ENCODE measurements at places on chromosomes 16 and 17.

- DNase-seq: peak; percentile 37
Observed at GRCh38 chr16:20300312-20301097, 26.8 kb downstream of the GP2 start.

DNA sequence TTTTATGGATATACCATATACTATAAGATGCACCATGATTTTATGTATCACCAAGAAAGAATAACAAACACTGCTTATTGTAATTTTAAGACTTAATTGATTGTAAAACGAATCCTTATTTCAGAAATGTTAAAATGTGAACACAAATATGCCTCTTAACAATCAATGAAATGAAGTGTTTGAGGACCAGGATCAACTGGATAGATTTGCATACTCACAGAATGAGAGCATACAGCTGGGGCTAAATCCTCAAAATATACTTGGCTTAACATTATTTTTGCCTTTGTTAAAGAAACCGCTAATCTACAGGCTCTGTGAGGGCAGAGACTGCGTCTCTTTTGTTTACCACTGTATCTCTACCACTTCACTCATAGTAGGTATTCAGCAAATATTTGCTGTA lies 93.6 kb downstream of the SPACA3 start:
- no peak for DNase-seq

- DNase-seq: peak; percentile 96
Observed at GRCh38 chr17:38752308-38753070, at the start of gene PSMB3. Gene PSMB3, plus strand, starts transcription at chr17:38752741. Its CDS starts 86 bp downstream, at chr17:38752827.

DNA sequence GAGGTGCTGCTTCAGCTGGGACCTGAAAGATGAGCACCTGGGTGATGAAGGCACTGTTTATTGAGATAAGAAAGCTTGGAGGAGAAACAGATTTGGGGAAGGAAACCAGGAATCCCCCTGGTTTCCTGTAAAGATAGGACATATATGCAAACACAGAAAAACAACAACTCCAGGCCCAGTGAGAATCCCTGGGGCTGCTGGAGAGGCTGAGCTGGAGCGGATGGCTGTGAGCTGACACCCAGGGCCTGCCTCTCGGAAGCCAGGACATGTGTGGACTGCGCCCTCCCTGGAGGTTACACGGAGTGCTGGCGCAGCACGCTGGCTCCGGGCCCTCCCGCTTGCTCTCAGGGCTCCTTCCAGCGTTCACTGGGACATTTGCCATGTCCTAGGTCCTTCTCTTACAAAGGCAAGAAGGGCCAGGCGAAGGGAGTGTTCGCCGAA lies 57.5 kb downstream of the CYB5B start:
- no peak for DNase-seq

DNA sequence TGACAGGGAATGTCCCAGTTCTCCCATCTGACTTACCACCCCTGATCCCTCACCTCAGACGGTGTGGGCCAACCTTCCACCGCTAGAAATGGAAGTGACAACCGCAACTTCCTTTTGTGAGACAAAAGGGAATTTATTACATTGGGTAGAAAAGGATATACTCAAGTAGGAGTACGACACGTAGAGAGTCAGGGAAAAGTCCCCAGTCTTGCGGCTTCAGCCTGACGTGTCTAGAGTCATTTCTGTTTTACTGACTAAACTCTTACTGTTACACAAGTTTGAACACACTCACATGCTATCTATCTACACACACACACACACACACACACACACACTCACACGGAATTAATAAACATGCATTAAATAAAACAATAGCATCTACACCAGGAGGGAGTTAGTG lies 178.9 kb downstream of the COPRS start:
- peak; percentile 59 for DNase-seq

DNA sequence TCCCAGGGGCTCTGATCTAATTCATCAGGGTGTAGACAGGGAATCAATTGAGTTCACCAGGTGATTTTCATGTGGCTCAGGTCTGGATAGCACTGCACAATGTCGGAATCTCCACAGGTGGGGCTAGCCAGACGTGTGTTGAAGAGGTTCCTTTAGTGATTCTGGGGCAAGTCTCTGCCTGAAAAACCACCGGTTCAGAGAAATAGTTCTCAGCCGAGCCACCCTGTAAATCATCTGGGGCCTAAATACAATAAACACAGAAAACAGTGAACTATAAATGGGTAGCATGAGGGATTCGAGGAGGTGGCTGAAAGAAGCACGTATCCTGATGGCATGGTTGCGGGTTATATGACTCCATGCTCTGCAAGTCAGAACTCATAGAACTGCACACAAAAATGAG lies 21.3 kb downstream of the ASPA start:
- DNase-seq: no peak

- DNase-seq: peak; percentile 80
Observed at GRCh38 chr17:7579001-7579833, at the start of gene CD68. Gene CD68, plus strand, starts transcription at chr17:7579638. Its CDS starts 40 bp downstream, at chr17:7579678.

DNA sequence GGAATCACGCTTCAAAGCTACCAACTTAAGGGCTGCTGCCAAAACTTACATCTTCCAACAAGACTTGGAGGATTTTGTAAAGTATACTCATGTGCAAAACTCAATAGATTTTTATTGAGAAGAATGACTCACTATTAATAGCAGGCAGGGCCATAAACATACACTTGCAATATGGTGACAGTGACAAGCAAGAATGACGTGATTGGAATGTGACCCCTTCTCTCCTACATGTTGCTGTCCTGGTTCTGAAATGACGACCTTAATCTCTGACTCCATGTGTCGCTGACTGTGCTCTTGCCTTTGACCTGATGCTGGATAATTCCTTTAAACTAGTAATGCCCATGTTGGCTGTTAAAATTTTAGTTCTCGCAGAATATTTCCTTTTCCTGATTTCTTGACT lies 174.5 kb downstream of the PARN start:
- DNase-seq: no peak

DNA sequence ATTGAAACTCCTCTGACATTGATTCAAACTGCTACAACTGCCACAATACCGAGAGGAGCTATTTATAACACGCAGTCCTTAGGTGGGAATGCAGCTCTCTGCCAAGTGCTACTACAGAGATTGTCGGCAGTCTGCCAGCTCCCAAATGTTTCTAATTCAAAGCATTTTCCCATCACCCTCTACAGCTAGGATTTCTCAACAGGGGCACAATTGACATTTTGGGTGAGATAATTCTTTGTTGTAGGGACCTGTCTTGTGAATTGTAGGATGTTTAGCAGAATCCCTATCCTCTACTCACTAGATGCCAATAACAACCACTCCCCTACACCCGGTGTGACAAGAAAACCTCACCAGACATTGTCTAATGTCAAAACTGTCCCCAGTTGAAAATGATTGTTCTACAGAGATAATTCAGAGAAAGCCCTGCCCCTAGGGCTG lies 7.8 kb upstream of the N4BP1 start:
- no peak for DNase-seq

Measured in stimulated activated naive CD8-positive, alpha-beta T cell treated with anti-CD3 and anti-CD28 coated beads, Interleukin-15, Interleukin-2, amounts not matched to agents 100 U/mL and 50 U/mL, for 24 hours (primary cell).